ENCODE measurements at places on chromosomes 1 and 21.

- DNase-seq: no peak
Observed at GRCh38 chr1:199720496-199720895, 307.0 kb upstream of the NR5A2 start.

GRCh38 chr1:2345297-2346075, 45.9 kb downstream of the MORN1 start:
- no peak for DNase-seq

GRCh38 chr1:61569303-61569621, 155.7 kb downstream of the TM2D1 start:
- DNase-seq: no peak

DNA sequence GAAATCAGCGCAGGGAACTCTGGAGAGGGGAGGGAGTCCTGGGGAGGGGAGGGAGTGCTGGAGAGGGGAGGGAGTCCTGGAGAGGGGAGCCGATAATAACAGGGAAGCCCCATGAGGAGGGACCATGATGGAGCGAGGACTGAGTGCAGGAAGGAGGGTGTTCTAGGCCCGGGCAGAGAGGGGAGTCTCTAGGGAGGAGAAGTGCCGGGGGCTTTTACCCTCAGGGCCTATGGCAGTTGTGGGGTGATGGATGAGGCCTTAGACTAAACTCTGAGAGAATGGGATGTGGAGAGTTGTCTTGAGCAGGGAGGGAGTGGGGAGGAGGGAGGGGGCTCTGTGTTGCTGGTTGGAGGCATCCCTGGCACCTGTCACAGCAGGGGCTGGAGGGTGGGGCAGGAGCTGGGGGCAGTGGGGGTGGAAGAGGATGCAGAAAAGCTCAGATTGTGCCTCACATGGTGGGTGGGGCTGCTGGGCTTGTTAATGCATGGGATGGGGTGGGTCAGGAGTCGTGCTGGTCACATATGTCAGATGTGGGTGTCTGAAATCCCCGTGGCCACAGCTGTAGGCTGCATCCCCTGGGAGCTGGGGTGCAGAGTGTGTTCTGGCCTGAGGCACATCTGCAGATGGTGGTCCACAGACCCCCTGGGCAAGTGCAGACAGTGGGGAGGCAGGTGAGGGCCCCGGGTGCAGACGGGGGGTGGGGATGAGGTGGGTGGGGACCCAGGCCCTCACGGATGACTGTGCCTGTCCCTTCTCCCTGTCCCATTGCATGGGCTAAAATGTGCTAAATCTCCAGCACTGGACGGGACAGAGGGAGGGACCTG, 88.4 kb upstream of the COL6A1 start:
- DNase-seq: no peak

DNA sequence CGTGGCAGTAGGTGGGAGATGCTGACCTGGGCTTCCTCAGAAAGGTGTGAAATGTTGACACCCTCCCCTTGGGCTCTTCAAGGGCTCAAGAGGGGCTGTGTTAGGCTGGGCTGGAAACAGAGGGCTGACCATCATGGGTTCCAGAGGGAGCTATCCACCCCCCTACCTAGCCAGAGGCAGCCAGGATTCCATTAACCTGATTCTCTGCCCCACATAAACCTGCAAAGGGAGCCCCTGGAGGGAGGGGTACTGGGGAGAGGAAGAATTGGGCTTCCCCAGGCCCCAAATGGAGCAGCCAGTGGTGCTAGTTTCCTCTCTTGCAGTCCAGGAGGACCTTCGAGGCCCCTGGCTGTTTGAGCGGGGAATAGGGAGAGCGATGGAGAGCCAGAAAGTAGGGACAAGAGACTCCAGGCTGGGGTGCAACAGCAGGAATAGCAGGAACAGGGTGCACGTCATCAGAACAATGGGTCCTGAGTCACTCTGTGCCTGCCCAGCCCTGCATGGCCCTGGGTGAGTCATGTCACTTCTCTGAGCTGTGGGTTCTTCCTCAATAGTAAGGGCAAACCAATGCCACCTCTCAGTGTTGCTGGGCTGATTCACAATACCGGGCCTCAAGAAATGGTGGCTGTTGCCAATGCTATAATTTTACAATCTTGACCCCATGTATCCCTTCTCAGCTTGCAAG, 121.2 kb downstream of the EPHB2 start:
- no peak for DNase-seq

DNA sequence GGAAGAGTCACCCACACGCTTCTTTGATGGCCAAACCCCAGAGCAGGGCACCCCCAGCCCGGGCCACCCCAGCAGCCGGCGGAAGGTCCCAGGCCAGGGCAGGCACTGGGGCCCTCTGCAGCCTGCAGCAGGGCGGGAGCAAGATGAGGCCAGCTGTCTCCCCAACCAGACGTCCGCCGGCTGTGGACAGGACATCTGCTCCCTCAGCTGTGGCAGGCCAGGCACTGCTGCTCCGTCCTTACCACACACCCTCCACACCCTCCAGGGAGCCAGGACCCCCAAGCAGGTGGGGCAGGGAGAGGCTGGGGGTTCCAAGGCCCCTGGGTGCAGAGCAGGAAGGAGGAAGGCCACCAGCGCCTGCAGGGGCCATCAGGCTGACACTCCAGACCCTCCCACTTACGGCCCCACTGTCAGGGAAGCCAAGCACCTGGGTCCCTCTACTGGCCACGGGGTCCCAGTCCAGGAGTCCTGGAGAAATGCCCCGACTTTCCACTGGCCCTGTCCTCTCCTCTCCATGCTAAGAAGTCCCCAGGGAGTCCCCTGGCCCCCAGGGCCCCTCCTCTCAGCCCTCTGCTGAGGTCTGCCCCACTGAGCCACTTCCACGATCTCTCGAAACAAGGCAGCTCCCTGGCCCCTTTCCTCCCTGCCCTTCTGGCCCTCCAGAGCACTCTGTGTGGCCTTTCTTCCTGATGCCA, 5.6 kb downstream of the WNT9A start:
- no peak for DNase-seq

DNA sequence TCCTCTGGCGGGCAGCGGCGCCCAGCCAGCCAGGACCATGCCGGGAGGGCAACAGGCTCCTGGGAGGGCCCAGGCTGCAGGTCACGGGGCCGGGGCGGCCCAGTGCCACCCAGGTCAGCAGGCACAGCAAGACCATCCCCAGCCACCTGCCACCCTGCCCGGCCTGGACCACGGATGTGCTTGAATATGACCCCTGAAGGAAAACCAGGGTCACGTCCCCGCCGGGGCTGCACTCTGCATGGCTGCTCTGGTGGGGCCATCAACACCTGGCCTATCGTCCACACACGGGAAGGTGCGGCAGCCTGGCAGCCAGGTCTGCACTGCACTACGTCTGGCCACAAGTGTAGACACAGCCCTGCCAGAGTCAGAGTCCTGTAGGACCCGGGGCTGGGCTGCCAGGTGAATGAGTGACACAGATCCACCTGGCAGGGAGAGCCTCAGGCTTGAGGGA, 6.9 kb downstream of the WNT9A start:
- no peak for DNase-seq

DNA sequence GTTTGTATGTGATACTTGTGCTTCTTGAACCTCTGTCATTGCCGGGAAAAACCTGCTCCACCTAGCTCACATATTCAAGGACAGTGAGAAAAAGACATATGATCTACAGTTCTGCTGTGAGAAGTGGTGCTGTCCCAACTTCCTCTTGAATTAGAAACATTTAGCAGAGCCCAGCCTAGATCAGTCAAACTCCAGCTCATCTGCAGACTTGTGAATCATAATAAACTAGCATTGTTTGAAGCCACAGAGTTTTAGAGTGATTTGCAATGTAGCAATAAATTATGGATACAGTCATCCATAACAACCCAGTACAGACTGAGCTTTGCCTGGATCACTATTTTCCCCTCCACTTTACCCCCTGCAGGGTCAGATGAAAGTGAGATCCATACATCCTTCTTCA, 497.8 kb downstream of the PLA2G4A start:
- DNase-seq: no peak

- no peak for DNase-seq
Observed at GRCh38 chr1:106268070-106268469, 788.4 kb upstream of the PRMT6 start.

DNA sequence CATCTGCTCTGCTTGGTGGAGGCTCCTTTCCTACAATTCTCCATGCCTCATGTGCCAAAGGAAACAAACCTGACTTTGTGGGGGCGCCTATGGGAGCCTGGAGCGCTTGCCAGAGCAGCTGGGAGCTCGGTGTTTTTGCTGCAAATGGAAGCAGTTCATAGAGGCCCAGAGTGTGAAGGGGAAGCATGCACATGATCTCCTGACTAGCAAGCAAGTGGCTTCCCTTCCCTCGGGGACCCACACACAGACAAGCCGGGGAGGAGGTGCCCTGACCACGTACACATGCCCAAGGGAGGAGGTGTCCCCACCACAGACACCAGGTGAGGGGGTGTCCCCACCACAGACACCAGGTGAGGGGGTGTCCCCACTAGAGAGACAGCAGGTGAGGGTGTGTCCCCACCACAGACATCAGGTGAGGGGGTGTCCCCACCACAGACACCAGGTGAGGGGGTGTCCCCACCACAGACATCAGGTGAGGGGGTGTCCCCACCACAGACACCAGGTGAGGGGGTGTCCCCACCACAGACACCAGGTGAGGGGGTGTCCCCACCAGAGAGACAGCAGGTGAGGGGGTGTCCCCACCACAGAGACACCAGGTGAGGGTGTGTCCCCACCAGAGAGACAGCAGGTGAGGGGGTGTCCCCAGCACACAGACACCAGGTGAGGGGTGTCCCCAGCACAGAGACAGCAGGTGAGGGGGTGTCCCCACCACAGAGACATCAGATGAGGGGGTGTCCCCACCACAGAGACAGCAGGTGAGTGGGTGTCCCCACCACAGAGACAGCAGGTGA, 106.8 kb downstream of the CRYAA start:
- DNase-seq: no peak

- no peak for DNase-seq
Observed at GRCh38 chr21:16587141-16587581, 857.4 kb downstream of the USP25 start.

GRCh38 chr1:1063261-1063944, 10.7 kb downstream of the RNF223 start:
- DNase-seq: no peak

GRCh38 chr1:85544689-85545215, 35.8 kb upstream of the CCN1 start:
- no peak for DNase-seq

- no peak for DNase-seq
Observed at GRCh38 chr1:9825093-9826074, 1.6 kb upstream of the CLSTN1 start.

DNA sequence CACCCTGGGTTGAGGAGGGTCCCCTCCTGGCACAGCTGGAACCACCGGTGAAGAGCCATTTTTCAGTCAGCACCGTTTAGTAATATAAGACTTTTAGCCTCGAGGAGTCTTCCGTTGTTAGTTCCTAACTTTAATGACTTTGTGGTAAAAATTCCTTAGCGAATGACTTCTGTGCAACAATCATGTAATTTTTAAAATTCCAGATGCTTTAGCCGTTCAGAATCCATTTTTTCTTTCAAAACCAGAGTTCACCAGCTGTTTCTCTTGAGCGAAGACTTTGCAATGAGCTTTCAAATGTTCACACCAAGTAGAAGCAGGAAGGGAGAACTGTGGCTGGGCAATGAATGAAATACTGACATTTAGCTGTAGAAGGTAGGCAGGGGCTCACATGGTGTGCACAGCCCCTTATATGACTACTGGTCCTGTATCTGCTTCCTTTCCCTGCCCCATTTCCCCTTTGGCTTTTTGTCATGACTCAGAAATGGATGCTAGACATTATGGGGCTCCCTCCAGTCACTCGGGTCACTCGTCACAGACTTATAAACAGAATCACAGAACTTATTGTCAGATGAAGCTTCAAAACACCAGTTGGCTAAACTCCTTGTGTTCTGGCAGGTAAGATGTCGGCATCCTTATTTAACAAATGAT, 4.1 kb downstream of the DISC1 start:
- peak; percentile 59 for DNase-seq

DNA sequence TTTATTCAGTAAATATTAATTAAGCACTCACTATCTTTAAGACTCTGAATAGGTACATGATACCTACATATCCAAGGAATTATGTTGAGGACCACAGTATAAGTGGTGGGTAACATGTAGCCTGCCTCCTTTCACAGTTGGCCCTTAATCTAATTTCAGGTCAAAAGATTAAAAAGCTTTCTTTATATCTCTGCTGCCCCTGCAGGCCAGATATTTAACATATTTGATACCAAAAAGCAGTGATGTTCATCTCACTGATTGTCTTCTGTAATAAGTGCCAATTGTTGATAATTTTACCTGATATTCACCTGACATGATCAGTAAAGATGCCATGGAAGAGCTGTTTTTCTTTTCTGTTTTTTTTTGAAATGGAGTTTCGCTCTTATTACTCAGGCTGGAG, 36.5 kb downstream of the RLF start:
- DNase-seq: no peak

GRCh38 chr1:30693366-30693765, 30.0 kb downstream of the MATN1 start:
- no peak for DNase-seq

GRCh38 chr1:9242338-9242969, 7.9 kb downstream of the H6PD start:
- DNase-seq: no peak

GRCh38 chr1:41319106-41319755, 42.0 kb upstream of the FOXO6 start:
- DNase-seq: no peak

GRCh38 chr1:45687754-45688740, at the start of gene TMEM69:
TMEM69 (plus strand) TSS chr1:45688181; CDS start chr1:45691069, 2,888 bp downstream.
- peak; percentile 53 for DNase-seq

GRCh38 chr1:115473986-115474565, 136.0 kb upstream of the NGF start:
- no peak for DNase-seq

- DNase-seq: no peak
Observed at GRCh38 chr1:192474080-192474683, 101.4 kb upstream of the RGS1 start.

DNA sequence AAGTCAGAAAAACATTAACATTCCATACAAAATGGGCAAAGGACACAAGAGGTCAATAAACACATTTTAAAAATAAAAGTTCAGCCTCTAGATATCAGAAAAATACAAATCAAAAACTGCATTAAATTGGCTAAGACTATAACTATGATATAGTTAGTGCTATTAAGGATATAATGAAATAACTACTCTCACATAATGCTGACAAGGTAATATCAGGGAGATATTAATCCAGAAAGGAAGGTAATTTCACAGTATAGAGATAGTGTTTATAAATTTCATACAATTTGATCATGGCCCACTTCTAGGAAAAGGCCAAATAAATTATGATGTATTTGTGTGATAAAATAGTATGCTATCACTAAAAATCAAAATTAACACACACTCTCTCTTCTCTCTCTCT, 61.8 kb downstream of the LBR start:
- no peak for DNase-seq

GRCh38 chr1:64856553-64856952, 109.8 kb downstream of the JAK1 start:
- no peak for DNase-seq

DNA sequence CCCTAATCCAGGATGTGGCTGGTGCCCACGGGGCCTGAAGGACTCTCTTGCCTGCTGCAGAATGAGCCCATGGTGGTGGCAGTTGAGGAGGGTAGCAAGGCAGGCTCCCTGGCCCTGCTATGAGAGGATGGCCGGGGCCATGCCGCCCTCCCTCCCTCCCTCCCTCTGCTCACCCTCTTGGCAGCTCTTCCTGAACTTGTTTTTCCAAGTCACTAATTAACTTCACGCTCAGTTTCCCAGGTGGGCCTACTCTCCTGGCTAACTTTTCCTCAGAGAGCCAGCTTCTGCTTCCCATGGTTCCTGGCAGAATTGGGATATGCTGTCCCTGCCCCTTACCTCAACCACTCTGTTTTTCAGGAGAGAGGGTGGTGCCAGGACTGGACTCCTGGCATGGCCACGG, 10.2 kb downstream of the KCNC4 start:
- no peak for DNase-seq

- no peak for DNase-seq
Observed at GRCh38 chr21:34201001-34201400, 127.6 kb downstream of the MRPS6 start.

GRCh38 chr1:223076362-223076761, 66.7 kb downstream of the TLR5 start:
- no peak for DNase-seq
